ENCODE measurements at places on chromosomes 1 and 21. TPM values are rescaled to one million over a fixed set of nuclear protein-coding genes. Genes with fewer than 3 reads are reported as not detected.

The DNASE2B gene
- not detected for total RNA-seq

The S100A3 gene
- not detected for total RNA-seq

The NUDT4B gene
- not detected for total RNA-seq

The PAQR6 gene
- 7.0 TPM for total RNA-seq

The WDR64 gene
- 0.58 TPM for total RNA-seq

The INSRR gene
- 0.47 TPM for total RNA-seq

The PRAMEF15 gene
- not detected for total RNA-seq

The ACTA1 gene
- total RNA-seq: not detected

The UBE2U gene
- total RNA-seq: not detected

The SLAMF9 gene
- not detected for total RNA-seq
